ENCODE measurements at places on chromosomes 3 and 15.

- no peak for DNase-seq
These were observed 910.2 kb downstream of the ROBO1 start for GRCh38 chr3:78857494-78858111.

DNA sequence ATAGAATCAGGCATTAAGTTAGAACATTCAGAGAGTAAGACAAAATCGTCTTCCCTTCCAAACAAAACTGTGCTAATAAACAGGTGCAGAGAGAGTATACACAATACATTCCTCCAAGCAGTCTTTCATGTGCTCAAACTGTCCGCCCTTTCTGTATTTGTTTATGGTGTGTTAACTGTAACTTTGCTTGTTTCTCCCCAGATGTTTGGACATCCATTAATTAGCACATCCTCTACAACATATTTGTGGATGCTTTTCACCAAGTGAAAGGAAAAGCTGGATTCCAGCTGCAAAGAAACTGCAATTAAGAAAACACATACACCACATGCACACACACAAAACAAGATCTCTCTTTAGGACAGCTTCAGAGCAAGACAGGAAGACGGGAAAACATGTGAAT lies 912.6 kb downstream of the NTRK3 start:
- DNase-seq = no peak

GRCh38 chr3:148513096-148513543 lies 184.6 kb upstream of the AGTR1 start:
- DNase-seq = no peak

DNA sequence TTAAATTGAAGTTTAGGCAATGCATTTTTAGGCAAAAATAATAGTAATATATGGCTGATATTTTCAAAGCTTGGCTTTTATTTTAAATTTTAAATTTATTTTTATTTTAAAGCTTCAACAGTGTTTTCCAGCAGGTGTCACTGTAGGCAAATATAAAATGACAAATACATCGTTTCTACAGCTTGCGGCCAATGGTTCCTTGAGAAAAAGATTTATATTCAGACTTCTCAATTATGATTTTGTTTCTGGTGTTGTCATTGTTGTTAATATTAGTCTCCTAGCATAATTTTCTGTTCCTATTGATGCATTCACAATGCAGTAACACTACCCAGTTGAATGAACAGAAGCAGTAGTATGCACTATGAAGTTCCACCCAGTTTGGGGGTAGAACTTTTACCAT lies 220.7 kb upstream of the DNAJC19 start:
- DNase-seq = no peak

DNA sequence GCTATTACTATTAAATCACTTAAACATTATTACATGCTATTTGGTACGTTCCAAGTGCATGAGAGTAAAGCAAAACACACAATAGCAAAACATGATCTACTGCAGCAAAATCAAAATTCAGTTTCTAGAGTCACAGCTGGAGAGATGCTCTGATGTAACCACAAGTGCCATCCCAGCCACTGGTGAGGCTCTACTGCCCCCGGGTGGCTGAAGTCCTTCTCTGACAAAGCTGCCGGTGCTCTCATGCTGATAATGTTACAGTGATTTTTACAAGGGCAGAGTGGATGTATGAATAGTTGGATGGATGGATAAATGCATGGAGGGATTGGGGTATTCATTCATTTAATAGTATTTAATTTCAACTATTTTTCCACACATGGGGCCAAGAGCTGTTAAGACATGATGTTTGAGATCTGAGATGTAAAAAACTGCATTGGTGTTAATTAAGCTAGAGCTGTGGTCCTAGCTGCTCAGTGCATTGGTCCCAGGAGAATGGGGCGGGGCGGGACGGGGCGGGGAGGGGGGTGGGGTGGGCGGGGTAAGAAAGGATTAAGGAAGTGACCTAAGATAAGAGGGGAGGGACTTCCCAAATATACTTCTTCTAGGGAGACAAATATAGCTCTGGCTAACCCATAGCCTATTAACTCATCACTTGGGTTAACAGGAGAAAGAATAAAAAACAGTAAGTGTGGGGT lies 5.3 kb upstream of the SPESP1 start:
- peak; percentile 37 for DNase-seq

DNA sequence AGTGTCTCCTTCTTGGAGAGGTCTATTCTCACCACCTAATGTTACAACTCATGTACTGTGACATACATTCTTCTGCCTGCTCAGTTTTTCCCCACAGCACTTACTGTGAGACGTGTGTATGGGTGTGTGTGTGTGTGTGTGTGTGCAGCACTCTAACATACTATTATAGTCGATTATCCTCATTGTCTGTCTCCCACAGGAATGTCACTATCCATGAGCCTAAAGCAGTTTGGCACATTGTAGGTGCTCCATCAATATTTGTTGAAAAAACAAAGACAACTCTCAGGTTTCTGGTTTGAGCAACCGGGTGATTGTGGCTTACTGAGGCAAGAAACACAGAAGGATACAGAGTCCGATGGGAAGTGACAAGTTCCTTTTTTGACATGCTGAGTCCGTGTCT lies 8.6 kb upstream of the ZNF148 start:
- no peak for DNase-seq

- DNase-seq = no peak
These were observed 15.8 kb upstream of the ZNF770 start for GRCh38 chr15:35003928-35004327.

DNA sequence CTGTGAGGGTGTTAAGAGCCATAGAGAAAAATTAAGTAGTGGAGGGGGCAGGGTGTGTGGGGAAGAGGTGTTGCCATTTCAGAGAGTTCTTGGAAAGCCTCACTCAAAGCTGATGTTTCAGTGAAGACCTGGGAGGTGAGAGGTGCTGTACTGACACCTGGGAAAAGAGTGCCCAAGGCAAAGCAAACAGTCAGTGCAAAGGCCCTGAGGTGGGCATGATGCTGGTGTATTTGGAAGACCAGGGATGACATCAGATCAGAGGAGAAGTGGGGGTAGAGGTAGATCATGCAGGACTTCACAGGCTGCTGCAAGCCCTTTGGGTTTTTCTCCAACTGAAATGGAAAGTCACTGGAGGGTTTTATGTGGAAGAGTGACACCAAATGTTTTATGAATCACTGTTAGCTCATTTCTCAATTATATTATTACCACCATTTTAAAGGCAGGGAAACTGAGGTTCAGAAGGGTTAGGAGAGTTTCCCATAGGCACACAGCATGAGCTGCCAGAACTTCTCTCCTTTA lies 42.8 kb upstream of the SMAD3 start:
- DNase-seq = no peak

- no peak for DNase-seq
These were observed 14.1 kb downstream of the TTC21A start for GRCh38 chr3:39121621-39122020.

DNA sequence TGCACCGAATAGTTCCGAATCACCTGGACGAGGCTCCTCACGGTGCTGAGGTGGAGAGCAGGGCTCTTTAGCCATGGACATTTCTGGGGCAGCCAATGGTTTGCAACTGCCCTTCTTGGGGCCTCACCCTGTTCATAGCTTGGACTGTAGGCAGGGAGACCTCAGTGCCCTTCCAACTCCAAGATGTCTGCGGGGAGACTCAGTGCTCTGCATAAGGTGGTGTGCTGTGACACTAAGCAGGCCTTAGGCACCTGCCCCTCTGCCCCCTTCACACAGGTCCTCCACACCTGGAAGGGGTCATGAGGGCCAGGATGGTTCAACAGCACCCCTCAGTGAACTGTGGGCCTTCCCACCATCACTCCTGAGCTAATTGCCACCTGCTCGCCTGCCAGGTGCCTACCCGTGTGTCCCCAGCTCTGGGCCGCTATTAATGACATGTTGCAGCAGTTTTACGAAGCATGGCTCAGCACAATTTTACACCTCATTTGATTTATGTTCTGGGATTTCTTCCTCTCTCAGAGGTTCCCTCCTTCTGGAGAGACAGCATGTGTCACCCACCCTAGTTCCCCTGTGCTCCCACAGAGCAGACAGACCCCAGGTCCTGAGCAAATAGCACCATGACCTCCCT lies 101.2 kb upstream of the SMAD3 start:
- DNase-seq = no peak

- DNase-seq = no peak
These were observed 3.3 kb downstream of the RYR3 start for GRCh38 chr15:33314069-33314468.

GRCh38 chr3:14150491-14151230 lies 25.8 kb downstream of the TMEM43 start:
- no peak for DNase-seq

DNA sequence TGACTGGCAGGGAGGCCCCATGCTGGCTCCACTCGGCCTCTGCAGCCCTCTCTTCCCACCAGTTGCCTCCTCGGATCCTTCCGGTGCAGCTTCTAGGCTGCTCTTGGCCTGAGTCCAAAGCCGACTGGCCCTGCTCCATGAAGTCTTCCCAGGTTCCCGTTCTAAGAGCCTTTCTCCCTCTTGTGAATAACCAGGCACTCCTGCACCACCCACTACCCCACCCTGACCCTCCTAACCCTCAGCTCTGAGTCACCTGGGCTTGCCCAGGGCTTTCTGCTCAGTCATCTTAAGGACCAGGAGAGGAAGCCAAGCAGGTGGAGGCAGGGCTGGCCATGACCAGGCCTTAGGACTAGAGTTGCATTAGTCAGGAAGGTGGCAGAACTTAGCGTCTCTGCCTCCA lies 28.1 kb upstream of the CNBP start:
- DNase-seq = no peak

- DNase-seq = peak; percentile 24
These were observed 557 bp downstream of the DENND4A start for GRCh38 chr15:65791335-65792137.

- DNase-seq = no peak
These were observed 158.7 kb downstream of the APBA2 start for GRCh38 chr15:29044503-29044901.

DNA sequence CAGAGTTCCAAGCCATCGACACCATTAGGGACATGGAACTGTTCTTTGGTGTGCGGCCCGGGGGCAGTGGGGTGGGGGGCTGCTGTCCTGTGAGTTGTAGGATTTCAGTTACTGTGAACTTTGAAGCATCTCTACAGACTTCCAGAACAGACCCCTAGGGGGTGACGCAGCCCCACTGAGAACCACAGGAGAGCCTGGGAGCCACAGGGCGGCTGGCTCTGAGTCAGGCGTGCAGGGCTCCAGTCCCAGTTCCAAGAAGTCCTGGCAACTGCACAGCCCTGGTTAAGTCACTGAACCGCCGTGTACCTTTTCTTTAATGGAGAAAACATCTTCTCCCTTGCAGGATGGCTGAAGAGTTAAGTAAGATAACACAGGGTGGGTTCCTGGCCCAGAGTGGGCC lies 23.5 kb upstream of the LRTM1 start:
- DNase-seq = no peak

DNA sequence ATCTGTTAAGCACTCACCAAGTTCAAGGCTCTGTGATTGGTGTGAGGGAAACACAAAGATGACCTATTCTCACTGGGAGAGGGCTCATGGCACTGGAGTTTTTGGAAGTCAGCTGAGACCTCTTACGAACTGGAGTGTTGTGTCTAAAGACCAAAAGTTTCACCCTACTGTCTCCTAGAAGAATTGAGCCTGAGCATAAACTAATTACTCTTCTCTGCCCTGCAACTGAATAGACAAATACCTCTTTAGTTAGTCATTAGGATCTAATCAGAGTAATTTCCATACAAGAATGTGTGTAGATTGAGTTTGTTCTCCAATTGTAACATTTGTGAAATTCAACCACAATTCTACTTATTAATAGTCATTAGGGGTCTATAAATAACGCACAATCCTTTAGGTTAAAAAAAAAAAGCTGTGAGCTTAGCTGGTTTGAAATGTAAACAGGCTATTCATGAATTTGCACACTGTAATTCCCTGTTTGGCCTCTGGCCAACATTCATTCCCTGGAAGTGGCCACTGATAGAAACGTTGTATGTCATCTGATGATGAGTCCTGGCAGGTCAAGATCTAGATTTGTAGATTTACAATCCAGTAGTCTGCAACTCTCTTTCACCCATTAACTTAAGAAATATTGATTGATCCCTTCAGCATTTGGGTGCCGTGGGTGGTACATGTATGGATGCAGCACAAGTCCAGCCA lies 76.8 kb upstream of the SOX14 start:
- DNase-seq = no peak

DNA sequence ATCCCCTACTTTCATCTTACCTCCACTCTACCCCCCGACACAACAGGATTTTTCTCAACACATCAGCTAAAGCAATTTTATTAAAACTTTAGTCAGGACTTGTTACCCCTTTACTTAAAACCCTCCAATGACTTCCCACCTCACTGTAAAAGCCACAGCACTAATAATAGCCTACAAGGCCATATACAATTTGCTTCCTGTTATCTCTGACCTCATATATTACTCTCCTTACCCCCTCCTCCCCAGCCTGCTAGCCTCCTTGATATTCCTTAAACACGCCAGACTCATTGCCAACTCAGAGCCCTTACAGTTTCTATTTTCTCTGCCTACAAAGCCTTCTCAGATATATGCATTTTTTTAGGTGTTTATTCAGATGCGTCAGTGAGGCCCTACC lies 54.4 kb downstream of the DCUN1D1 start:
- DNase-seq = no peak

GRCh38 chr3:114496874-114497273 lies 203.0 kb downstream of the TIGIT start:
- DNase-seq = no peak

DNA sequence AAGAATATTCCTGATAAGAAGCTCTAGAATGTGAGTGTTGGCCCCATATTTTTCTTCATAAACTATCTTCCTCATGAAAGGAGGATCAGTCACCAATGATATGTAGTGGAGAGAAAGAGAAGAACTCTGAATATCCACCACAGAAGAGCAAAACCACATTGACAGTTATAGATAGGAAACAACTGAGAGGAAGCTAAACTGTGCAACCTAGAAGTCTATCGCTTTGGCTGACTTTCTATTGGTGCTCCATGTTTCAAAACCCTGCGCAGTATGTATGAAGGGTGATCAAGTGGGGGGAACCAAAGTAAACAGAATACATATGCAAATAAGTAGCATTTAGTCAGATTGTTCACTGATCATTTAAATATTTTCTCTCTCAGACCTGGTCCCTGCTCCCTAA lies 41.0 kb upstream of the ZNF280D start:
- DNase-seq = no peak

- no peak for DNase-seq
These were observed 163.7 kb downstream of the PLD1 start for GRCh38 chr3:171646357-171647133.

DNA sequence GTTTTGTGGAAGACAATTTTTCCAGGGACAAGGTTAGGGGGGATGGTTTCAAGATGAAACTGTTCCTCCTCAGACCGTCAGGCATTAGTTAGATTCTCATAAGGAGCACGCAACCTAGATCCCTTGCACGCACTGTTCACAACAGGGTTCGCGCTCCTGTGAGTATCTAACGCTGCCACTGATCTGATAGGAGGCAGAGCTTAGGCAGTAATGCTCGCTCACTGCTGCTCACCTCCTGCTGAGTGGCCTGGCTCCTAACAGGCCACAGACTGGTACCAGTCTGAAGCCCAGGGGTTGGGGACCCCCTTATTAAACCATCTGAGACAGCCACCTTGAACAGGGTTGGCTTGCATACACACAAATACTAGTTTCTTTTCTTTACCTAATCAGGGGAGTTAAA lies 13.5 kb upstream of the IMPG2 start:
- DNase-seq = no peak

- DNase-seq = no peak
These were observed 60.3 kb downstream of the STRIT1 start for GRCh38 chr3:155233213-155233612.

GRCh38 chr15:84099181-84099580 lies 136.4 kb upstream of the GOLGA6L4 start:
- no peak for DNase-seq

- no peak for DNase-seq
These were observed 32.6 kb upstream of the RAP2B start for GRCh38 chr3:153129426-153129825.
